NCI-H774 (cell line): ENCODE measurements at places on chromosomes 7 and 10.

- no peak for DNase-seq
Measured at GRCh38 chr10:48462482-48463020, 142.3 kb downstream of the ARHGAP22 start.

- DNase-seq: no peak
Measured at GRCh38 chr10:21100190-21100589, 203.1 kb upstream of the NEBL start.

DNA sequence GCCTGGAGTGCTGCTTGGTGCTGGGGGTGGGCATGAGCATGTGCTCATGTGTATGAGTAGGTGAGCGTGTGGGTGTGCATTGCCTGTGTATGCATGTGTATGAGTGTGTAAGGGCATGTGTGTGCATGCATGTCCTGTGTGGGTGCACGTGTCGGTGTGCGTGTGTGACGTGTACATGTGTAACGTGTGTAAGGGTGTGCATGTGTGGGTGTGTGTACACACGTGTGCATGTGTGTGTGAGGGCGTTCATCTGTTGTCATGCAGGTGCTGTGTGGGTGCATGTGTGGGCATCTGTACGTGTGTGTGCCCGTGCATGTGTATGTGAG, 30.3 kb downstream of the FAM20C start:
- DNase-seq: no peak

GRCh38 chr10:117499248-117500105, 43.1 kb upstream of the EMX2 start:
- DNase-seq: no peak

GRCh38 chr7:98784216-98784785, 85.5 kb downstream of the TMEM130 start:
- DNase-seq: no peak

DNA sequence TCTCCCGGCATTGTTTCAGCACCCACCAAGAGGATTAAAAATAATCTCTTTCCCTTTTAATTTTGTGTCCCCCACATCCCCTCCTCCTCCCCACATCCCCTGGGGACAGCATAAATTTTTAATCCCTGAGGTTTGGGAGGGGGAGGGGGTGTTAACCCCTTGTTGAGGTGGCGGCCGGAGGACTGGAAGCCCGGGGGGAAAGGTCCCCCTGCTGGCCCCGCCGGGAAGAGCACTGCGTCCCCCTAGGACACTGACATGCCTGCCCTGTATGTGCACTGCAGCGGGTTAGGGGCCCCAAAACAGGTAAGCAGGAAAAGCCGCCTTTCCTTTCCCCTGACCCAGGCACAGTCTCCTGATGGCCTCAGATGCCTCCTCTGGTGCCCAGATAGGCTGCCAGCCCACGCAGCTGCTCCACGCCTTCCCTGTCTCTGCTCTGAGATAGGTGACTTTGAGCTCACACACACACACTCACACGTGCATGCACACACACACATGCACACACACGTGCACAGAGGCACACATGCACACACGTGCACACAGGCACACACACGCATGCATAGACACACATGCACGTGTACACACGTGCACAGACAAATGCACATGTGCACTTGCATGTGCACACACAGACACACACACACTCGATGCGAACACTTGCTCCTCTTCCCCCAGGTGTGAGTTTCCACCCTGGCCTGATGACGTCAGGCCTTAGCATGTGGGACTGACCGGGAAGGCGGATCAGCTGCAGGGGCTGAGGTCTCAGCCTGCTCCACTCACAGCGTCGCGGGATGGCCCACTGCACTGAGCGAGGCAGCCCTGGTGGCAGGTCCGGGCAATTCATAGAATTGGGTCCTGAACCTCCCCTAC, 12.3 kb downstream of the CNPY1 start:
- DNase-seq: no peak

- DNase-seq: no peak
Measured at GRCh38 chr10:131739206-131739605, 161.6 kb upstream of the PPP2R2D start.

- DNase-seq: no peak
Measured at GRCh38 chr10:110762109-110762848, 109.4 kb upstream of the PDCD4 start.

- no peak for DNase-seq
Measured at GRCh38 chr10:60170250-60170649, 219.4 kb downstream of the ANK3 start.

- no peak for DNase-seq
Measured at GRCh38 chr10:100485366-100485765, 22.6 kb downstream of the WNT8B start.

DNA sequence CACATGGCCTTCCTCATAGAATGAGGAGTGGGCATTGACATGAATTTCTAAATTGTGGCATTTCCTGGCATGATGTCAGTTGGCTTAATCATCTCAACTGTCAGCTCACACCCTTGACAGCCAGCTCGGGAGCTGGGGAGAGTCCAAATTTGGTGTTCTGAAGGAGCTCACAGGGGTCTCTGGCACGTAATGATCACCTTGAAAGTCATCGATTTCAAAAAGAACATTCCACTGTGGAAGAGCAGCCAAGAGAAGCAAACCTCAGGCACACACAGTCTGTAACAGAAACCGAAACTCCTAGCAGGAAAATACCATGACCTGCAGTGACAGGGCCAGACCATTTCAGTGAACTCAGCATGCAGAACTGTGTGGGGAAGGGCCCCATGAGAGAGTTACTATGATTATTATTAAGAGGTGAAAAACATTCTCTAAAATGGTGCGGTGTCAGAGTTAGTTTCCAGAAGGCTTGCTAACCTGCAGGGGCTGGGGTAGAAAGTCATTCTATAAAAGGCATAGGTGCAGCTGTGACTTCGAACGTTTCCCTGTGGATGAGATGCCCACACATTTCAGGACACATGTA, 26.4 kb upstream of the KLF6 start:
- no peak for DNase-seq

- DNase-seq: no peak
Measured at GRCh38 chr7:106216517-106216922, 68.3 kb downstream of the NAMPT start.

- no peak for DNase-seq
Measured at GRCh38 chr10:103896225-103896624, 21.8 kb downstream of the STN1 start.
